ENCODE measurements at places on chromosomes 4 and X.

DNA sequence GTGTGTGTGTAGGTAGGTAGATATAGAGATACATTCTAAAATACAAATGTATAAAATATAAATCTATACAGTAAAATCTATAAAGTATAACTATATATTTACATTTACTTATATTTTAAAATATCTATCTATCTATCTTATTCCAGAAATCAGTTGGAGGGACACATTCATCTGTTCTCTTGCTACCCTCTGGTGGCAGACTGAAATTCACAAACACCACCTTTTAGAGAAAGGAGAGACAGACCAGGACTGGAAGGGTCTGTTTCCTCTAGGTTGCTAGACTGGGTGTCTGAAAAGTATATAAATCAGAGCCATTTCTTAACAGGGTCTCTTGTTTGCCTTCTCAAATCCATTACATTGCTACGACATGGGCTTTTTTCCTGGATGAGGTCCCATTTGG, 343.0 kb downstream of the OPHN1 start:
- no peak for DNase-seq
- no peak overlapping the region for H3K4me3 ChIP-seq
- H3K27me3 ChIP-seq = no peaks in the 10 kb centered on the region

DNA sequence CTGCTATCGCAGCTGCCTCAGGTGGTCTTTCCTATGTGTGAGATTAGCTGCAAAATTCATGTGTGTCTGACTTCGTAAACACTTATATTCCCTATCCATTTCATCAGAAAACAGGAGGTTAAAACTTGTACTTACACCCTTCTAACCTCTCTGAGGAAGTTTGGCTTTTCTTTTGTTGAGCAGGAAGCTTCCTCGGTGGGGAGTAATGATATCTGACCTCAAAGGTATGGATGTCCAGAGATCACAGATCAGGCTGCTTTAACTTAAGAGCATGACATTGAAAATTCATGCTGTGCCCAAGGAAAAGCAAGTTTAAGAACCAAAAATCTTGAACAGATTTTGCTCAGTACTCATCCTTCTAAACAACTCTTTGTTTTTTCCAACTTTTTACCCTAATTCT, 429.1 kb downstream of the STIM2 start:
- H3K4me1 ChIP-seq = no peaks in the 10 kb centered on the region
- no peak overlapping the region for H3K27ac ChIP-seq
- no peak for DNase-seq
- H3K27me3 ChIP-seq = no peaks in the 10 kb centered on the region

GRCh38 chr4:158229768-158230167, 19.5 kb downstream of the TMEM144 start:
- H3K4me3 ChIP-seq = no peak overlapping the region
- H3K36me3 ChIP-seq = no peaks in the 10 kb centered on the region
- H3K27ac ChIP-seq = no peak overlapping the region
- H3K27me3 ChIP-seq = no peaks in the 10 kb centered on the region
- DNase-seq = no peak

DNA sequence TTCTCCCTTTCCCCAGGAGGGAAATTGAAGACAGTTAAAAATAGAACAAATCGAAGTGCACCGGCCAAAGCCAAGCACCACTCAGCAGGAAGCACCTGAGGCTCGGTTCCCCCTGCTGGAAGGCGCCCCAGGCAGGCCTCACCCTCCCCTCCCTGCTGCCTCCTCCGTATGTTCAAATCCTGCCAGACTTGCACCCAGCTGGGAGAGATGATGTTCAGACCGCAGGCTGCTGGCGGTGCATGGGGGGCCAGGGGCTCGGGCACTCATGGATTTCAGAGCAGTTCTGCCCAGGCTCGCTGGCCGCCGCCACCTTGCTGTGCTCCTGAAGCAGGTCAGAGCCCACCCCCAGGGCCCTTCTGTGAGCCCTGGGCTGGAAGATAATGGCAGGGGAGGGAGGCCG, 91.4 kb downstream of the DCTD start:
- no peaks in the 10 kb centered on the region for H3K27me3 ChIP-seq
- H3K4me3 ChIP-seq = no peak overlapping the region
- no peak overlapping the region for H3K27ac ChIP-seq
- DNase-seq = no peak

DNA sequence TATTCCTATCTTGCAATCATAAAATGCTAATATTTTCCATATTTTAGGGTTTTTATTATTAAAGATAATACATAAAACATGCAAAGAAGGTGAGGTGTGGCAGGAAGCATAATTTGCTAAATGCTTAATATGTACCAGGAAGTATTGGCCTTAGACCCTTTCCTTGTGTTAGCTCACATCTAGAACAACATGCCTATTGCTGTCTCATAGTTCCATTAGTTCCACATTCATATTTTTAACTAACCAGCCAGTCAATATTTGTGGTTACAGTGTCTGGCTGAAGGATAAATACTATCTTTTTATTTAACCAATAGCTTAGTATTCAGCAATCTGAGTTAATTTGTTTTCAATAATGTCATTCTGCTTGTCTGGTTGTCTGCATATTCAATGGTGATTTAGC, 432.6 kb downstream of the INPP4B start:
- no peaks in the 10 kb centered on the region for H3K36me3 ChIP-seq
- H3K4me3 ChIP-seq = no peak overlapping the region
- no peaks in the 10 kb centered on the region for H3K4me1 ChIP-seq
- no peaks in the 10 kb centered on the region for H3K27me3 ChIP-seq
- no peak for DNase-seq

- H3K27me3 ChIP-seq = no peaks in the 10 kb centered on the region
- no peak overlapping the region for H3K4me3 ChIP-seq
- H3K27ac ChIP-seq = no peak overlapping the region
- no peaks in the 10 kb centered on the region for H3K36me3 ChIP-seq
- no peak for DNase-seq
Measured at GRCh38 chrX:22373094-22373493, 100.4 kb downstream of the CBLL2 start.

GRCh38 chrX:41142130-41142910, 57.1 kb downstream of the USP9X start:
- no peak for DNase-seq
- H3K4me1 ChIP-seq = no peaks in the 10 kb centered on the region
- peaks cover 13% of the 10 kb centered on the region for H3K36me3 ChIP-seq
